ENCODE measurements at places on chromosomes 7 and 10.

DNA sequence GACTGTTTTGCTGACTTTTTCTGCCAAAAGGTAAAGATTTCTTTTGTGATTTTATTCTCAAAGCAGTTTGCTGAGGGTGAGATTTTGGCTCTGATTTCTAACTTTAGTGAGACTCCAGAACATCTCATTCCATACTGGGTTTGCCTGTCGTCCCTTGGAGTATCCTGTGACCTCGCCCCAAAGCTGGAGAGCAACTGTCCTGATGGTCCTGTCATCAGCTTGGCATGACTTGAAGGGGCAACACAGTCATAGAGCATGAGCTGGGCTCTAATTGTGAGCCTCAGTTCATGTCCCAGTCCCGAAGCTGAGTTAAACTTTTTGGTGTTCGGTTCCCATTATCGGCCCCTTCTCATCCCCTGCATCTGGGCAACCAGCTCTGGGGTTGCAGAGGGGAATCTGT is 23.4 kb downstream of the C10orf90 start:
- DNase-seq, result no peak

- DNase-seq, result no peak
Measured at GRCh38 chr10:48594803-48595538, 9.9 kb downstream of the ARHGAP22 start.

GRCh38 chr7:133252506-133252857 is 396 bp upstream of the EXOC4 start:
- no peak for DNase-seq

DNA sequence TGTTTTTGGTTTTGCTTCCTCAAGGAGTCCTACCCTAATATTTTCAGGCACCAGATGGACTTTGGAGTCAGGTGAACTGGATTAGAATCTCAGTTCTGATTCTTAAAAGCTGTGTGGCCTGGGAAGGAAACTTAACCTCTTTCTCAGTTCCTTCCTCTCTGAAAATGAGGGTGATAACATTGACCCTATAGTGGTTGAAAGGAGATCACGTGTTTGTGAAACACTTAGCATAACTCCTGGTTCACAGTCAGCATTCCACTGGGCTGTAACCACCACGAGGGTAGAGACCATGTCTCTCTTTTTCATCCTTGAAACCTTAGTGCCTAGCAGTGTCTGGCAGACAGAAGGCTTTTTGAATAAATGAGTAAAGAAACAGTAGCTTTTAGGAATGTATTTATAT is 16.7 kb downstream of the LSMEM1 start:
- no peak for DNase-seq

- DNase-seq, result no peak
Measured at GRCh38 chr10:33822774-33823173, 488.3 kb upstream of the NRP1 start.
